Fibroblast of mammary gland (primary cell): ENCODE measurements at places on chromosomes 1 and 21.
A peak's percentile ranks its signal among the peaks of the same experiment; 100 is the strongest.

DNA sequence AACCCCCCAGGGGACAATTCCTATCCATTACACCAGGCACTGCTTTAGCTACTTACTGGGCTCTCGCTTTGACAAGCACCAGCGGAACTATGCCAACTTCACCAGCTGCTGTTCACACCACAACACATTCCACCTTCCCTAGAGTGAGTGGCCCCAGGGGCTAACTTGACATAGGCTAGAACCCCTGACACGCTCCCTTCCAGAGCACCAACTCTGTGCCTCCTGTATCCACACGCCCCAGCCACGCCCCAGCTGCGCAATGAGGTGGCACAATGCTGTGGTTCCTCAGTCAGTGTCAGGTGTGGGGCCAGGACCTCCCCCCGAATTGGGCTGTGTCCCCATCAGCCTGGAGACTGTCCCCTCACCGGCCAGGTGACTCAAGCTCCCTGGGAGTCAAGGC, 11.7 kb upstream of the FGR start:
- peak; percentile 19 for DNase-seq

GRCh38 chr1:899636-900317, 23.9 kb upstream of the SAMD11 start:
- DNase-seq: no peak

GRCh38 chr1:205140113-205140512, 18.3 kb upstream of the RBBP5 start:
- DNase-seq: no peak

DNA sequence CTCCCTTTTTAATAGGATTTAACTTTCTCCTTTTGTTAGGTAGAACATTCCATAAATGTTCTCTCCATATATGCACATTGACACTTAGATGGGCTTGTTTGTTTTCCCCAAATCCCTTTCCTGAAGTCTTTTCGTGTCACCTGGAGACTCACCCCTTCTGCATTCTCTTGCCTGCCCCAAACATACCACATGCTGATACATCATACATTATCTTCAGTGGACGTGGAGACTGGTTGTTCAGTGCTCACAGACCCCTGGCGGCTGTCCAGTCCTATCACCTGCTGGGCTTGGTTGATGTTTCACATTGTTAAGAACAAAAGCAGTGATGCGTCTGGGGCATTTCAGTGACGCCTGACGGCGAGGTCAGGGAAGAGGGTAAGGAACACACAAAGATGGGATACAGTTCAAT, 22.2 kb downstream of the FMOD start:
- no peak for DNase-seq

DNA sequence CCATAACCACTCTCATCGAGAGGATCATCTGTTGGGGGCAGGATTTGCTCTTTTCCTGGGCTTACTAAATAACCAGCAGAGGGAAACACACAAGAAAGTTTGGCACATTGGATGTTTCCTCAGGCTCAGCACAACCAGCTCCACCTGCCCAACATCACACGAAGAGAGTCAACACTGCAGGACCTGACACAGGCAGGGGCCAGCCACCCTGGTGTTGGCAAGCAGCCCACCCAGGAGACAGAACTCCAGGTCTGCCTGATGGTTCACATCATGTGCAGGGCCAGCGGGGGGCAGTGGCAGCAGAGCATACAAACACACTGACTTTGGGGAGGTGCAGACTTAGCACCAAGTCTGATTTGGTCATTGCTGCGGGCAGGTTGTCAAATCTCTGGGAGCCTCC, 182.3 kb upstream of the GALNT2 start:
- no peak for DNase-seq

DNA sequence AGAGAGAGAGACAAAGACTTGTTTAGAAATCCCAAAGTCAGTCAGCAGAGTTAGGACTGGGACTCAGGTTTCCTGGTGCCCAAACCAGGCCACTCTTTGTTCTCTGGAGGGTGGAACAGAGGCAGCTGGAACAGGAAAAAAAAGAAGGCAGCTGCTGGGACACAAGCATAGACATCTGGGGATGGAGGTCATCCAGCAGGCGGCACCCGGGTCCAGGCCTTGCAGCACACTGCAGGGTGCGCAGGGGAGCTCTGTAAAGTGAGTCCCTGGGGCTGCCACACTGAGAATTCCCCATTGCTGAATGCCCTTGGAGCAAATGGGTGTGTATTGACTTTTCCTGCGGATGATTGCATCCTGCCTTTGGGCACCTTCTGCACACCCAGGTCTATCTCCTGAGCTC, 222.9 kb upstream of the CSF3R start:
- no peak for DNase-seq

DNA sequence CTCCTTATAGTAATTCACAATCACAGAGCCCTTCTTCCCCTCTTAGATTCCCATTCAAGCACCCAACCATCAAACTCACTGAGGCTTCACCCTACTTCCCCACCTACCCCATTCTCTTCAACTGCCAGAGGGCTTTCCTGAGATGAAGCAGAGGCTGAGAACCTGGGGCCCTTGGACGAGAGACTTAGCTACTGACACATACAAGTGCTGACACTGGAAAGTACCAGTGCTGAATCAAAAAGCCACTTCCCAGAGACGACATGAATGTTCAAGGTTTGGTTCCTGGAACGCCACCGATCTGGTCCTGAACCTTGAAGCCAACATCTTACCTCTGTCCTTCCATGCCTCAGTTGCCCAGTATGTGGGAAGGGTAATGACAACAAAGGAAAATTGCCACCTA, 16.6 kb upstream of the RAP1A start:
- DNase-seq: no peak

- peak; percentile 22 for DNase-seq
Observed at GRCh38 chr1:30982937-30983336, 74.4 kb upstream of the SDC3 start.

GRCh38 chr1:245051349-245052221, 103.2 kb upstream of the KIF26B start:
- no peak for DNase-seq

DNA sequence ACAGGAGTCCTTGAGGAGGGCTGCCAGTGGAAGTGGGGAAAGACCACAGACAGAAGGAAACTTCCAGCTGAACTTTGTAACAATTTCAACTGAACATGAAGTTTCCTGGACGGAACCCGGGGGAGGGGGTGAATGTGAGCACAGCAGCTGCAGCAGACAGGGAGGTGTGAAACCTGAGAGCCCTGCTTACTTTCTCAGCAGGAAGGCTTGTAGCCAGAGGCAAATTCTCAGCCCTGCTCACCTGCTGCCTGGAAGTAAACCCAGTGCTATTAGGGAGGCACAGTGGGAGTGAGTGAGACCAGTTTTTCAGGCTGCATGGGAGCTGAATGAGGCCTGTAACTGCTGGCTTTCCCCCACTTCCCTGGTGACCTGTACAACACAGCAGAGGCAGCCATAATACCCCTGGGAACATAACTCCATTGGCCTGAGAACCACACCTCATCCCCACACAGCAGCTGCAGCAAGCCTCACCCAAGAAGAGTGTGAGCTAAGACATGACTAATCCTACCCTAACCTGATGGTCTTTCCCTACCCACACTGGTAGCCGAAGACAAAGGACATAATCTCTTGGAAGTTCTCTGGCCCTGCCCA, 9.6 kb upstream of the SPRR2F start:
- DNase-seq: no peak

- DNase-seq: peak; percentile 5
Observed at GRCh38 chr1:247079141-247079874, 697 bp upstream of the ZNF670 start.

- no peak for DNase-seq
Observed at GRCh38 chr1:166119471-166119965, 47.3 kb downstream of the FAM78B start.

DNA sequence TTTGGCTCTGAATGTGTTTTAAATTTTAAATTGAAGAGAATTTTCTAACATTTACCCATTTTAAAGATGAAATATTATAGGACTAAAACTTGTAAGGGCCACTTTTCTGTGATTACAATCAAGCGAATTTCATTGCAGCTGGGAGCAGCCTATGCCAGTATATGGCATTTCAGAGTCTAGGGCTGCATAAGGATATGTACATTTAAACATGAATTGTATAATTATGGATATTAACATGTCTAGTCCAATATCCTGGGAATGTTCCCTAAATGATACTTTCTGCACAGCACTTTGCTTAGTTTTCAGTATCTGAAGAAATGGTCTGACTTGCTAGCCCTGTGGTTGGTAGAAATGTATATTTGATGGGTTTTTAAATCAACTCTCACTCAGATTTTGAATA, 8.4 kb downstream of the KCNJ15 start:
- DNase-seq: no peak

GRCh38 chr1:152880316-152880715, 2.2 kb downstream of the SMCP start:
- DNase-seq: no peak

DNA sequence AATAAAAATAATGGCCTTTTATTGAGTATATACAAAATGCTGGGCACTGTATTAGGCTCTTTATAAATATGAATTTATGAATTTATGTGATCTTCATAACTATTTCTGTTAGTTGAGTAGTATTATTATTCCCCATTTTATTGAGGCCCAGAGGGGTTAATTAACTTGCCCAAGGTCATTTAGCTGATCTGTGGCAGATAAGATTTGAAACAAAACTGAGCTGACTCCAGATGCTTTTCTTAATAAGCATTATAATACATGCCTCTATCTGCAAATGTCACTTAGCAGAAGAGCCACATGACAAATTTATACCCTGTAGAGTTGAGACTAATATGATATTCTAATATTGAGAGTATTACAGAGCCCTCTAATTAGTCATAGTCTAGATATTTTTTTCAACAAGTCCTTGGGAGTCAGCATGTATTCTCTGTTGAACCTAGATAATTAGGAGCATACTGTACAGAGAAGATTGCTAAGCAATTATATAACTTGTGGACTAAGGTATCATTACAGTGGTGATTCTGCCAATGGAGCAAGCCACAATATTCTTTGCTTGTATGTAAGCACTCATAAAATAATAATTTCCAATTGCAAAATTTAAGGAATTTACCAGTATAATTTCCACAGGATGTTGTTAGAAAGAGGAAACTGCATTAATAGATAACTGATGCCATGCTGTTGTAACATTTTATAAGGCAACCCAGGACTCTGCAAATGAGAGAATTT, 112.0 kb downstream of the LRRC40 start:
- DNase-seq: no peak

GRCh38 chr1:2465371-2466269, 10.5 kb upstream of the PLCH2 start:
- no peak for DNase-seq

DNA sequence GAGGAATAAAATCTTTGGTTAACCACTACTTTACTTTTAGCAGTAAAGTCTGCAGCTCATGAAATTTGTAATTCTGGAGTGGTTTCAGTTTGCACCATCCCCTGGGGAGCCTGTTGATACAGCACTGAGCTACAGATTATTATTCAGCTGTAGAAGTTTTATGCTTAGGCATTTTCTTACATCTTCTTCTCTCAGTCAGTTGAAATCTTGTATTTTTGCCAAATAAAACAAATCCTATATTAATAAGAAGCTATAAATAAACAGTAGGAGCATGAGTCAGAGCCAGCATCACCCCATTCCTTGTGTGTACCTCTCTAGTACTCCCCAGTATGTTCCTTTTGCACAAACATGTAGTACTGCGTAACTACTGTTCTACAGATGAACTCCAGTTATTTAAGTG, 118.9 kb downstream of the ATF6 start:
- peak; percentile 94 for DNase-seq

DNA sequence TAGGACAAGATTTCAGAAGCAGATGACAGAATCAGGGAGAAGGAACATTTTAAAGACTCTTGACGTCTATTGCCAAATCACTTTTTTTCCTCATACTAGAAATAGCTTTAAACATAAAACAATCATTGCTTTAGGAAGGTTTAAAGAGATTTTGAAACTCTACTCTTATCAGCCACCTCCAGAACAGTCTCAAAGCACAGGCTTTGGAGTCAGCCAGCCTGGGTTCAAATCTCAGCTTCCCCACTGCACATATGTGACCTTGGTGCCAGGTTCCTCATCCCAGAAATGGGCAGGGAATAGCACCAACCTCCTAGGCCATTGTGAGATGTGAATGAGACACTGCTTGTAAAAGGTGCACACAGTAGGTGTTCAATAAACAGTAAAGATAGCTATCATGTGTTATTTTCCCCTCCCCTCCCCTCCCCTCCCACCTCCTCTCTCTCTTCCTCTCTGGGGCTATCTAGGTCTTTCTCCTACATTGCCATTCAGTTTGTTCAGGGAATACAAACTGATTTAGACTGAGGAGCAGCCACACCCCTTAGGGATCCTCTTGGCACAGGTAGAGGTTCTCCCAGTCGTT, 20.6 kb downstream of the SPOCD1 start:
- DNase-seq: no peak

- peak; percentile 12 for DNase-seq
Observed at GRCh38 chr1:225253784-225254183, 174.1 kb downstream of the LBR start.

DNA sequence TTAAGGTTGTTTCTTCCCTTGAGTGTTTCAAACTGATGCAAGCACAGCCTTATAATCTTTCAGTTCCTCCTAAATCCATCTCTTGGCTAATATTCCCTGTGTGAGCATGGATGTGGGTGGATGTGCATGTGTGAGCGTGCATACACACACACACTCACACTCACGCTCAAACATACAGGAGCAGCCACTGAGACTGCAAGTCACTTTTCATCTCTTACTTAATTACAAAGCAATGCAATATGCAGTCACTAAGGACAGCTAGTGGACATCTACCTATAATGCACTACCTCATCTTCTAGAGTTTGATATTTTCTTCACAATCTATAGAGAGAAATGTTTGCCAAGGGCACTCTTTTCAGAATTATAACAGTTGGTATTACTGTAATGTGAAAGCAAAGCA, 1.4 kb downstream of the ESRRG start:
- DNase-seq: no peak

- DNase-seq: no peak
Observed at GRCh38 chr21:26624983-26625519, 52.0 kb upstream of the CYYR1 start.

GRCh38 chr1:86991549-86992186, 77.2 kb downstream of the HS2ST1 start:
- no peak for DNase-seq

DNA sequence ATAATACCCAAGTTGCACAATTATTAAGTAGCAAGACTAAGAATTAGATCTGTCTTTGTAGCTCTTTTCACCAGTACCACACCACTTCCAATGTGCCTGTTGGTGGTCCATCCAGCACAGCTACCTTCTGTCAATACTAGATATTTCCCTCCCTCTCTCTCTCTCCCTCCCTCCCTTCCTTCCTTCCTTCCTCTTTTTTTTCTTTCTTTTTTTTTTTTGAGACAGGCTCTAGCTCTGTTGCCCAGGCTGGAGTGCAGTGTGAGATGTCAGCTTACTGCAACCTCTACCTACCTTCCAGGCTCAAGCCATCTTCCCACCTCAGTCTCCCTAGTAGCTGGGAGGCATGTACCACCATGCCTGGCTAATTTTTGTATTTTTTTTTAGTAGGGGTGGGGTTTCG, 21.1 kb downstream of the KPNA6 start:
- no peak for DNase-seq

DNA sequence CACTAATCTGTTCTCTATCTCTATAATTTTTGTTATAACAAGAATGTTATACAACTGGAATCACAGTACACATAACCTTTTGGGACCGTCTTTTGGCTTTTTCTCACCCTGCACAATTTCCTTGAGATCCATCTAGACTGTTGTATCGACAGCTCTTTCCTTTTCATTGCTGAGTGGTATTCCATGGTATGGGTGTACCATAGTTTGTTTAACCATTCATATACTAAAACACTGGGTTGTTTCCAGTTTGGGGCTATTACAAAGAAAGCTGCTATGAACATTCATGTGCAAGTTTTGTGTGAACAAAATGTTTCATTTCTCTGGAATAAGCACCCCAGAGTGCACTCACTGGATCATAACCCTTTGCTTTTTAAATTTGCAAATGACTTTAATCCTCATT, 15.4 kb upstream of the HCRTR1 start:
- DNase-seq: no peak
